ENCODE measurements at places on chromosomes 12 and 14.

GRCh38 chr12:117538926-117539325 lies 177.5 kb upstream of the NOS1 start:
- DNase-seq, result no peak

- no peak for DNase-seq
Observed at GRCh38 chr14:69624136-69624535, 12.7 kb downstream of the SUSD6 start.

DNA sequence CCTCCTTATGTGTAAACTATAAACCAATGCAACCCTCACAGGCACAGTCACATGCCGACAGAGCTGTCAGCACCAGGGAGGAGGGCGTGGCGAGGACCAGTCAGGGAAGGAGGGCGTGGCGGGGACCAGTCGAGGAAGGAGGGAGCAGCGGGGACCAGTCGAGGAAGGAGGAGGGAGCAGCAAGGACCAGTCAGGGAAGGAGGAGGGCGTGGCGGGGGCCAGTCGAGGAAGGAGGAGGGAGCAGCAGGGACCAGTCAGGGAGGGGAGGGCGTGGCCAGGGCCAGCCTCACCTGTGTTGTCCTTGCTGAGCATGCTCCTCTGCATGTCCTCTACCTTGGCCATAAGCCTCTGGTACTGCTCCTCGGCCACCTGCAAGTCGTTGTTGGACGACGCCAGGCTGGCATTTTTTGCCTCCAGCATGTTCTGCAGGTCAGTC lies 24.2 kb downstream of the GOLGA3 start:
- DNase-seq, result no peak

DNA sequence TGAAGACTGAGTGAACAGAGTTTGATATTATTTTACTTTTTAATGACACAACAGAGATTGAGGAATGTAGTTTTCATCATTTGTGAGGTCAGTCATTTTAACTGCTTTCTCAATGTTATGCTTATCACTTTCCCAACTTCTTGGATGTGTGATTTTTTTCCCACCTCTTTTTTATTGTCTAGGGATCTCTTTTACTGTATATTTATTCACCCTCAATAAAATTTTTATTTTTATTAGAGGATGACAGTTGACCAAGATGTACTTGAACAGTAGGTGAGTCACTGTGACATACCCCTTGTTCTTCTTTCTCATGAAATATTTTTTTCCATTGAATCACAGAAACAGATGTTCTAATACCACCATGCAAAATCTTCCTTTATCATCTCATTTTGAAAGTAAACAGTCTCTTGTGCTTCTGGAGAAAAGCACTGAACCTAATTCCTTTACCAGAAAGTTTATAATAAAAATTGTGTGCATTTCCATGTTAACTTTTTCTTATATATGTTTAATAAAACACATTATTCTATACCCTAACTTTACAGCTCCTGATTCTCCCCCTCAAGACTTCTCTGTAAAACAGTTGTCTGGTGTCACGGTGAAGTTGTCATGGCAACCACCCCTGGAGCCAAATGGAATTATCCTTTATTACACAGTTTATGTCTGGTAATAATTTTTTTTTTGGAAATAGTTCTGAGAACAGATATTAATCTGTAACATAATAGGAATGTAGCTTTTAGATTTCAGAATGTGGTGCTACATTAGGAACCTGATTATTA lies 65.9 kb downstream of the PTPRQ start:
- no peak for DNase-seq

DNA sequence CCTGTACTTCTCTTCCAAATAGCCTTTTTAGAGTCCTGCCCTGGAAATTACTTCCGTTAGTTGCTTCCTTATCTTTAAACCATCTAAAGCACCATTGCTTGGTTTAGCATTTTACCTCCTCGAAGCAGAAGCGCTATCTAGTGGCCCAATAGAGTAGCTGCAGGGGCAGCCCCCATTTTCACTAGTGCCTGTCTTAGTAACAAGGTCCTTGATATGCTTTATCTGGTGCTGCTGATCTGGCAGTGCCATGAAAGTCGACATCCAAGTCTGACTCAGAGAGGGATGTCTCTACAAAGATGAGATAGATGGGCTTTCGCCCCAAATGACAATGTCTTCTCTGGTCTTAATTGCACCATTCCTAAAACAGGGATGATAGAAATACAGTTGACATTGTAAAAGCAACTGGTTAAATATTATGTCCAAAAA lies 25.0 kb upstream of the CIT start:
- DNase-seq, result peak; percentile 76

DNA sequence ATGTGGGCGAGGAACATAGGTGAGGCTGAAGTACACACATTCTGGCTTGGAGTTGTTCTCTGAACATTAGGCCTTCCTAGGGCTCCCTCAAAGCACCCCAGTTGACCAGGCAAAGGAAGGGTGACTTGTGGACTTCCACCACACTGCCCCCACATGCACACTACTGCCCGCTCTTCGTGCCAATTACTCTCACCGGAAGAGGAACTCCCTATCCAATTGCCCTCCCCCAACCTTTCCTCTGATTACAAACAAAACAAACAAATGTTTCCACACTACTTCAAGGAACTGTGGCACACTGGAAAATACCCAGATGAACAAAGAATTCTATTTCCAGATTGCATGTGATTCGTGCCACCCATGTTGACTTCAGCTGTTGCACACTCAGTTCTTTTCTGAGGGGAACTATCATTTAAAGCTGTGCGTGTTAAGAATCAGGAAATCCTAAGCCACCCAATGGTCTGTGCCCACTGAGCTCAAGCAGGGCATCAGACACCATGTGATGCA lies 139.3 kb downstream of the SSPN start:
- DNase-seq, result no peak

DNA sequence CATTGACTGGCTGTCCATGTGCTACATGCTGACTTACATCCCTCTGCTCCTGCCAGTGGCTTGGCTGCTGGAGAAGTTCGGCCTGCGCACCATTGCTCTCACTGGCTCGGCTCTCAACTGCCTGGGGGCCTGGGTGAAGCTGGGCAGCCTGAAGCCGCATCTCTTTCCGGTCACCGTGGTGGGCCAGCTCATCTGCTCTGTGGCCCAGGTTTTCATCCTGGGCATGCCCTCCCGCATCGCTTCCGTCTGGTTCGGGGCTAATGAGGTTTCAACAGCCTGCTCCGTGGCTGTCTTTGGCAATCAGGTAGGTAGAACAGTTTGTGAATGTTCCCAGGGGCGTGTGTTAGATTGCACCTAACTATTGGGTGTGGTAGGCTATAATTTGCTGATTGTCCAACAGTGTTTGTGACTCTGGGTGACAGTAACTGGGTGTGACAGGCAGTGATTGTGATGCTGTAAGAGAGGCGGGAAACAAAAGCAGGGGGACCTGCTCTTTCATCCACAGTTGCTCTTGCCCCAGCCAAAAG lies 981 bp downstream of the FLVCR2 start:
- DNase-seq, result no peak

GRCh38 chr12:47801170-47801903 lies 18.4 kb downstream of the HDAC7 start:
- DNase-seq, result no peak

- DNase-seq, result no peak
Observed at GRCh38 chr12:119687406-119687805, 19.5 kb downstream of the PRKAB1 start.

- no peak for DNase-seq
Observed at GRCh38 chr12:26128168-26128567, 3.3 kb upstream of the BHLHE41 start.

- DNase-seq, result no peak
Observed at GRCh38 chr14:29536886-29537511, 390.6 kb downstream of the PRKD1 start.

- no peak for DNase-seq
Observed at GRCh38 chr14:68247274-68247673, 427.7 kb downstream of the RAD51B start.

GRCh38 chr12:6092784-6093722 lies 31.4 kb downstream of the VWF start:
- DNase-seq, result no peak

GRCh38 chr12:84016956-84017355 lies 895.6 kb downstream of the SLC6A15 start:
- DNase-seq, result no peak

DNA sequence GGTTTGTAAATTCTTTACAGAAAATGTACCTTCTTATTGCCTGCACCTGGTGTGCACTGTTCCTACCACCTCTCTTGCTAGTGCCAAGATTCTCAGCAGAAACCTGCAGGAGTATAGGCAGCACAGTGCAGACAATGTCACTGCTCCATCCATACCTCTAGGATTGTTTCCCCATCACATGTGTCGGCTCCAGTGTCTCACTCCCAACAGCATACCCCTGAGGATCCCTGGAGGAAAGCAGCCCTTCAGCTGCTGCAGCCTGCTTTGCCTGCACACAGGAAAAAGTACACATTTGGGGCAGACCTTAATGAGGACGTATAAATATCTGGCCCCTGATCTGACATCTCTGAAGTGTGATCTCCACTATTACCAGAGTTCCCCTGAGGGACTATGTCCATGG lies 235.5 kb downstream of the MDGA2 start:
- peak; percentile 36 for DNase-seq

GRCh38 chr12:110269622-110270124 lies 11.4 kb upstream of the ATP2A2 start:
- DNase-seq, result no peak

- DNase-seq, result no peak
Observed at GRCh38 chr14:54310151-54310850, 86.5 kb upstream of the CDKN3 start.

- no peak for DNase-seq
Observed at GRCh38 chr12:39125566-39125965, 220.2 kb upstream of the CPNE8 start.

- DNase-seq, result no peak
Observed at GRCh38 chr12:81683881-81684280, 75.3 kb downstream of the PPFIA2 start.

- no peak for DNase-seq
Observed at GRCh38 chr14:81401420-81402122, 1.4 kb upstream of the STON2 start.

DNA sequence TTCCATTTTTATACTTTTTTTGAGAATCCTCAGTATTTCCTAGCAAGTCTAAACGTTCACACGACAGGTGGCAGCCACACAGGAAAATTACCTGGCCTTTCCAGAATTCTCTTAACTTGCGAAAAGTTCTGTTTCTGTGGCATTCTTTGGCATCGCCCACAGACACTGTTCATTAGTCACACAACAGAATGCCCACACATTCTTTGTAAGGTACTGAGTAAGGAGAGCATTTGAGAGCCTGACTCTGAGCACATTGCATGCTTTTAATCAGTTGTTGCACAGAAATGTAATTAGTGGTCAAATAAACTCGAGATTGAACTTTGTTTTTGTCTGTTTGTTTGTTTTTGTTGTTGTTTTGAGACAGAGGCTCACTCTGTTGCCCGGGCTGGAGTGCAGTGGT lies 52.4 kb downstream of the LMNTD1 start:
- DNase-seq, result no peak

DNA sequence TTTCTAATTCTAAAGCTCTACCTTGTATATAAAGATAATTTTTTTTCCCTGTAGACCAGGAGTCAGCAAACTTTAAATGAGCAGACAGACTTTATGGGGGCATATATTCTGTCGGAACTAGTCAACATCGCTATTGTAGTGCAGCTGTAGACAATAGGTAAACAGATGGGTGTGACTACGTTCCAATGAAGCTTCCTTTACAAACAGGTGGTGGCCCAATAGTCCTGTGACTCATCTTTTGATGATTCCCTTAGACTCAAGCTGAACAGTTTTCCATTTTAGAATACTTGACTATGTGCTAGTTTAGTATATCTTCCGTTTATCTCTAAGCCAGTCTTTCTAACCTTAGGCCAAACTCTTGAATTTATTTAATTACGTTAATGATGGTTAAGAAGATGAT lies 16.3 kb downstream of the MUCL1 start:
- no peak for DNase-seq

DNA sequence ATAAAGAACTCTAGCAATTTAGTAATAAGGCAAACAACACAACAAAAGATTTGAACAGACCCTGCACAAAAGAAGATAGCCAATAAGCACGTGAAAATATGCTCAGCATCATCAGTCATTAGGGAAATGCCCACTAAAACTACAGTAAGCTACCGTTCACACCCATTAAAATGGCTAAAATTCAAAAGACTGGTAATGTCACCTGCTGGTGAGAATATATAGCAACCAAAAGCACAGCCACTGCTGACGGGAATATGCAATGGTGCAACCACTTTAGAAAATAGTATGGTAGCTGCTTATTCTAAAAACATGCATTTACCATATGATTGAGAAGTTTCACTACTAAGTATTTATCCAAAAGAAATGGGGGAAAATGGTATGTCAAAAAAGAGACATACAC lies 74.9 kb downstream of the DPF3 start:
- DNase-seq, result no peak

- no peak for DNase-seq
Observed at GRCh38 chr12:123395236-123395635, 11.3 kb downstream of the KMT5A start.

- no peak for DNase-seq
Observed at GRCh38 chr12:54341378-54342300, 16.7 kb downstream of the COPZ1 start.

GRCh38 chr12:108857158-108857407 lies 300 bp downstream of the SSH1 start:
- no peak for DNase-seq

GRCh38 chr12:31491841-31492598 lies 98.9 kb downstream of the DENND5B start:
- DNase-seq, result no peak

GRCh38 chr12:62686938-62687337 lies 220.3 kb downstream of the MON2 start:
- DNase-seq, result no peak

DNA sequence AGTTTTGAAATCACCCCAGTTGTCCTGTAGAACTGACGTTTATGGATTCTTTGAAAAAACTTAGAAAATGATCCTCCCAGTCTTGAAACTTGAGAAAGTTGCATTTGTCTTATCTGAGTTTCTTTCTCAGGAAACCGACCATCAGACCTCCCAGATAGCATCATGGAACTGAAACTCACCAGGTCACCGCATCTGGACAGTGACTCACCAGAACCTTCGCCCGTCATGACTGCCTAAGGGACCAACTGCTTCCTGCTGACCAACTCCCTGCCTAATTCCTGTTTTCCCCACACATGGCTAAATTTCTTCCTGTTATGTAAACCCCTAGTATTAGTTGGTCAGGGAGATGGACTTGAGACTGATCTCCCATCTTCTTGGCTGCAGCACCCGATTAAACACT lies 175.7 kb downstream of the RIMBP2 start:
- DNase-seq, result no peak

- DNase-seq, result no peak
Observed at GRCh38 chr12:10186299-10186698, 7.5 kb downstream of the TMEM52B start.

DNA sequence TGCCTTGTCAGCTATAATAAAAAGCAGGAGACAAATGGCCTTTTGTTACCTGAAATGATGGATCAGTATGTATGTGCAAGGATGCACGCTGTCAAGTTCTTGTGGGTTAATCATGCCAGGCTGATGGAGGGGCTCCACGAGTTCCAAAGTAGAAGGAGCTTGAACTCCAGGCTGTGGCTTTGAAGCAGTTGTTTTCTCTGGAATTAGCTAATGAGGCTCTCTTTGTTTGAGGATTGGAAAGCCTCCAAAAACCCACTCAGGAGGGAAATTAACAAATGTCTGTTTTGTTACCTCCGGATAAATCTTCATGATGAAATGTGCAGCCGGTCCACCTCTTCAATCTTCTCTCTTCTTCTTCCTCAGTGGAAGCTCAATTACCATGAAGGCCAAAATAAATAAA lies 605.5 kb downstream of the DIO2 start:
- no peak for DNase-seq

- DNase-seq, result no peak
Observed at GRCh38 chr14:29982171-29982570, 54.5 kb upstream of the PRKD1 start.

- DNase-seq, result no peak
Observed at GRCh38 chr12:56988207-56988739, 18.1 kb downstream of the ZBTB39 start.

GRCh38 chr14:24806061-24806678 lies 172.2 kb upstream of the GZMB start:
- peak; percentile 82 for DNase-seq

Measured in glutamatergic neuron (in vitro differentiated cells).